ENCODE measurements at places on chromosomes 4 and X. TPM values are rescaled to one million over a fixed set of nuclear protein-coding genes. Genes with fewer than 3 reads are reported as not detected.

- no peak for DNase-seq
Measured at GRCh38 chrX:106481341-106481740, 130.4 kb upstream of the RADX start.

DNA sequence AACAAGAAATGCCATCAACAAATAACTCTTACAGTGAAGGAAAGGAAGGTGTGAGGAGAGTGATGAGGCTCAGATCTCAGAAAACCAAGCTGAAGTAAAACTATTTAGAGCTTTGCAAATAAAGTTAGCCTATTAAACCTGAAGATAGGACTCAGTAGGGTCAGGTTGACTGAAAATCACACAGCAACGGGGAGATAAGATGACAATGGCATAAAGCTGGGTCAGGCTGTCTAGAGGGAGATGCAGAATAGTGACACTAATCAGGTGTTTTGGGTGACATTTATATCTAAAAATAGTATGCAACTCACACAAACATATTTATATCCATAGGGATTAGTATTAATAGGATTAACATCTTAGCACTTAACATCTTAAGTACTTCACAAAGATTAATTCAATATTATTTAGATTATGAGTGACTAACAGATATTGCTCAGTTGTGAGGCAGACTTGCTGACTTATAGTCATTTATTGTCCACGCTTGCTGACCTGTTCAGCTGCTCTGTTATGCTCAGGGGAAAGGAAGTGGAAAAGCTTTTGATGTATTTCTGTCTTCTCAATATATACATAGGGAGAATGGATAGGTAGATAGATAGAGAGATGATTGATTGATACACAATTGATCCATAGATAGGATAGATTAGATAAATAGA, 130.7 kb upstream of the GUCY1A1 start:
- DNase-seq = no peak

Gene LRRC66
- not detected for total RNA-seq

DNA sequence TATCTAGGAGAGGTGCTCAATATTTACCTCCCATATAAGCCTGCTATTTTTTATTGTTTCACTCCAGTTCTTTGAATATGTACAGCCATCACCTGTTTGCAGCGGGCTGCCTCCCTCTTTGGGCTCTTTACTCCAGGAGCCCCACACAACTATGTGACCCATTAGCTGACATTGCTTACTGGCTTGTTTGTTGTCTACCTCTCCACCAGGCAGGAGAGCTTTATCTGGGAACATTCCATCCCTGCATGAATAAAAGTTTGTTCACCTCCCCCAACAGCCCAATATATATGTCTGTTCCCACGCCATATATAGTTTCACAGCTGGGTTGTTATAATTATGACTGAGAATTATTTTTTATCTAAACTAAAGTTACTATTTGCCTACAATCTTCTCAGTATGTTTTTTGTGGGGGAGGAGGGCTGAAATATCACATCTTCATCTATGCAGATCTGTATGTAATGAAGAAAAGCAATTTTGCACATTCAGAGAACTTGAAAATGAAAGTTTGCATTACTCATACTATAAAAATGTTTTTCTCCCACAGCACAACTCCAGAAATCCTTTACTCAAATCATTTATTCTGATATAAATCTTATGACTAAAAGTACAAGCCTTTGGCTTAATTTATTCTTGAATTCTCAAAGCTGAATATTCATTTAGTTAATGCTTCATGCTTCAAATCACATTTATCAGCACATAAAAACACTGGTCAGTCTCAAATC, 61.2 kb upstream of the DAPP1 start:
- peak; percentile 12 for DNase-seq

DNA sequence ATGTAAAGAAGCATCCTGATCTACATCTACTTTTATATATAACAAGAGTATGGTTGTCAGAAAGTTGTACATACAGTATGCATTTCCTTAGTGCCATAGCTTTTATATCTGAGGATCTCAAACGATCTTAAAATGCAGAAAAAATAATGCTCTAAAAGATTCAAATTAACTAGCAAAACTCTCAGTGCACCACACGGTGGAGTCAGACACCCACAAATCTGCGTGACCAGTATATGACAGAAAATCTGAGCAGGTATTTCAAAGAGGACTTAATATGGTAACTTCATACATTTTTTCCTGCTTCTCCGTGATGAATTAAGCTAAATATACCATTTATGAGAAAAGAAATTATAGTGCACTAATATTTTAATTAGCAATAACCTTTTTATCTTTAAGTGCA, 803.0 kb downstream of the DMD start:
- no peak for DNase-seq

Gene PPP4R3C
- not detected for total RNA-seq

DNA sequence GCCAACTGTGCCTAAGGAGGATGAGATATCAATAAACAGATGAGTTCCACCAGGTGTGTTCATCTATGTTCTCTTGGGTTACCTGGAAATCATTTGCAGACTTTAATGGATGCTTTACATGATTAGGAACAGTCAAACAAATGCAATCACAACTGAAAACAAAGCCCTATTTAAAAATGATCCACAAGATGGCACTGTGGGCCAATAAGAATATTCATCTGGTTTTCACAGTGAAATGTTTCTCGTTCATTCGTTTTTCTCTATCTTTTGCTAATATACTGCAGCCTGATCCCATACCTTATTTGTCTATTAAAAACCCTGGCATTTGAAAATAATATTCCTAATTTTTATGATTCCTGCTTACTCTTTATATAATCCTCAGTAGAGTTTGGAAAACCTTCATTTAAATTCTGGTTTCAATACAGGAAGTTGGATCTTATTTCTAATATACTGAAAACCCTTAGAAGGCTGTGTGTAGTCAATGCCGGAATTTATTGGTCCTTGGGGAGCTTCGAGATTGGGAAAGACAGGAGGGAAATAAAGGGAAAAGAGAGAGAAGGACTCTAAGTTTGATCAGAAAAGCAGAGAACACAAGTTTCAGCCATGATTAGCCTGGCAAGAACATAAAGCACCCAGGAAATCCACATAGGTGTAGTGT, 63.8 kb upstream of the TAPT1 start:
- DNase-seq = no peak

Gene ETDC
- total RNA-seq = not detected

GRCh38 chrX:153639177-153640044, 7.6 kb upstream of the DUSP9 start:
- DNase-seq = no peak

Gene FATE1
- not detected for total RNA-seq

Gene CTAG2
- total RNA-seq = not detected

Gene CXorf51A
- total RNA-seq = not detected

GRCh38 chr4:53431052-53431451, 53.6 kb downstream of the FIP1L1 start:
- no peak for DNase-seq

DNA sequence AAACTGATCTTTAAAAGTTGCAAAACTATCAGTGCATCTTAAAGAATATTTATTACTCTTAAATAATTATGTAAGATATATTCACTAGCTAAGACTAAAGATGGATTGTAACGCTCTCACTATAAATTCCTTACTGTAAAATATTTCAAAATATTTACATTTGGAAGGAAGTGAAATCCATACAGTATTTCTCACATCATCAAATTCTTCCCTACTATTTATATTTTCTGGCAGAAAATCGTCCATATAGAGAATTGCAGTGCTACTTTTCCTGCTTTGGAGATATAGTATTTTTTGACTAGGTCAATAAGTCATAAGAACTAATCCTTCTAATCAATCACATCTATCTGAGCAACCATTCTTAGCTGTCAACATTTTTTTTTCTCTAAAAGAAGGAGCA, 52.9 kb downstream of the SCLT1 start:
- no peak for DNase-seq

Gene TCEAL9
- 277 TPM for total RNA-seq

Gene GABRB1
- not detected for total RNA-seq

Gene CHRDL1
- total RNA-seq = 0.89 TPM

DNA sequence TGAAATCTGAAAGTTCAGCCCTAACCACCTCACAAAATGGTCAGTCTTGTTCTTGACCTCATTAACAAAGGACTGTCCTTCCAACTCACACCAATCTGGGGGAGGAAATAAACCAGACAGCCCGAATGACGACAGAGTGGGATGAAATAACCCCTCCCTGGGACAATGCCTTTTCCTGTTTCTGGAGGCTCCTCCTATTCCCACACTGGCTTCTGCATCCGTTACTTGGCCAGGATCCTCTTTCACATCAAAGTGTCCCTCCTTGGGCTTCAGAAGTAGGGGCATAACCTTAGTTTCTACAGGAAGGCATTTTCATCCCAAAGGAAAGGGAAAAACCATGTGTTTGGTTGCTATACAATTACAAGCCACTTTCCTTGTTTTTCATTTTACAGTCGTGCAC, 59.8 kb upstream of the RPL34 start:
- DNase-seq = peak; percentile 69

- no peak for DNase-seq
Measured at GRCh38 chr4:116499-116898, 7.8 kb upstream of the ZNF718 start.

DNA sequence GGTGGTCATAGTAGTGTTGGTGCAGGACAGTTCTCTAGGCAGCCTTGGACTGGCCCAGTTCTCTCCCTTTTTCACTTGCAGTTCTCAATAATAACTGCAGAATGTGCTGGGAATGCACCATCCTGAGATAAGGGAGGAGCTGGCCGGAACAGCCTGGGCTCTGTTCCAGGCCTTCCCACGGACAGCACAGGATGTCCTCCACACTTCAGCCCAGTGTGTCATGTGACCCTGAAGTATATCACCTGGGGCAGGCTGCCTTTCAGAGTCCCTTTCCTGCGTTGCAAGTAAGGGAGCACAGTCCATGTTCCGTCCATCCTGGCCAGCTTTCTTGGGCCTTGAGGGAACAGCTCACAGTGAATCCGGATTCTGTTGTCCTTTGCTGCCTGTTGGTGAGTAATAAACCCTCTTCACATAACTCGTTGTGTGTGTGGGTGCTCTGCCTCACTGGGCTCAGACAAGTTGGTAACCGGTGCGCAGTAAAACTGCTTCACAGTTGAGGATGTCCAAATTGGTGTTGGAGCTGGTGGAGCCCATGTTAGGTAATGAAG, 32.3 kb upstream of the BBS12 start:
- DNase-seq = no peak

- no peak for DNase-seq
Measured at GRCh38 chr4:127734976-127735375, 4.8 kb downstream of the SLC25A31 start.

GRCh38 chrX:107713203-107713542, 62.4 kb downstream of the TSC22D3 start:
- no peak for DNase-seq

GRCh38 chrX:120456973-120457372, 12.1 kb downstream of the LAMP2 start:
- DNase-seq = peak; percentile 26

GRCh38 chr4:22539251-22539650, 23.4 kb upstream of the ADGRA3 start:
- no peak for DNase-seq

DNA sequence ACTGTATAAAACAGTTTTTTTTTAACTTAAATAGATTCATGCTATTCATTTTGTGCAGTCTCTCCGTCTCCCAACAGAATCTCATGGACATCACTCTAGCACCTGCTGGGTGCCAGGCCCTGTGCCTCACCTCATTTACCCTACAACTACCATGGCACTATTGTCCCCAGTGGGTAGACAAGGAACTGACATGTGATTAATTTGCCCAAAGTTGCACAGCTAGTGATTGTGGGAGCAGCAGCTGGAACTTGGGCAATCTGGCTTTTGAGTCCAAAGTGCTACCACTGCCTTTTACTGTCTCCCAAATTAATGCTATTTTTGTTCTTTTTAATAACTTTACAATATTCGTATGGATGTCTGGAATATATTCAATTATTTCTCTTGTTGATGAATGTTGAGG, 11.2 kb upstream of the PGRMC2 start:
- no peak for DNase-seq

- no peak for DNase-seq
Measured at GRCh38 chr4:166996216-166996615, 238.1 kb downstream of the SPOCK3 start.

Measured in SJSA1 (cell line).